ENCODE measurements at places on chromosomes 11 and 22.

DNA sequence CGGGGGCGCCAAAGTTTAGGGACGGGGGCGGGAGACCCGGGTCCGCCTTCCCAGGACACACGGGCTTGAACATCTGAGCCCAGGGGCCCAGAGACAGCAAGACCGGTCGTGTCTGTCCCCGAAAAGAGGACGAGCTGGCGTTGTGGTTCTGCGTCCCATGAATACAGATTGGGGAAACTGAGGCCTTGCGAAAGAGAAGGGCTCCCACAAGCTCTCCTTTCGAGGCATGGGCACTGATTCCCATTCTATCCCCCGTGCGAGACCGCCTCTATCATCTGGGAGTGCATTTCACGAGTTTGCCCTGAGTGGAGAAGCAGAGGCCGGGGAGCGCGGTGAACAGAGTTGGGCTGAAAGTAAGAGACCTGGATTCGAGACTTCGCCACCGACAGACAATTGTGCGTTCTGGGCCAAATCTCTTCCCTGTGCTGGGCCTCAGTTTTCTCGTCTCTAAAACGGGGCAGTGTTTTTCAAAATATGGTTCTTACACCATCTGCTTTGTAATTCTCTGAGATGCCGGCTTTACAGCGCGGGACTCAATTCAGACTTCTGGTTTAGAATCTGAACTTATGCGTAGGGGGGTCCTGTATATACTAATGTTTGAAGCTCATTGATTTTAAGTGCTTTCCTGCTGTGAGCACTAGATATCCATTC, 471 bp downstream of the RNF185 start:
- DNase-seq: peak; percentile 10

- DNase-seq: no peak
Measured at GRCh38 chr11:80309301-80309700, 868.5 kb upstream of the TENM4 start.

DNA sequence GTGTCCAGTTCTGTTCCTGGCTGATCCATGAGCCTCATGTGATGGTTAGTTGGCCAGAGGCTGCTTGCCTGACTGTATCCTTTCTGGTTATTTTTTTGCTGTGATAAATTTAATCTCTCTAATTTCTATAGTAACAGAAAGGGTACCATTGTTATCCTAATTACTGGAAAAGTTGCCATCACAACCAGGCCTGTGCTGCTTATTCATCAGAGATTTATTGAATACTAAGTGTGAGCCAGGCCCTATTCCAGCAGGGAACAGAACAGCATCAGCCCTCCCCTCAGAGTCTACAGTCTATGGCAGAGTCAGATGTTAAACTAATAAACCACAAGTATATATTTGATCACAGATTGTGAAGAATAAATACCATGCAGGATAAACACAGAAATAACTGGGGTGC, 86.8 kb downstream of the DEPDC5 start:
- DNase-seq: no peak

- DNase-seq: no peak
Measured at GRCh38 chr11:119006656-119007055, 8.7 kb downstream of the CENATAC start.

GRCh38 chr22:44697423-44698141, 4.4 kb upstream of the PRR5 start:
- peak; percentile 86 for DNase-seq

GRCh38 chr22:39727541-39727940, 157.0 kb downstream of the CACNA1I start:
- no peak for DNase-seq

- no peak for DNase-seq
Measured at GRCh38 chr22:40332319-40332781, 13.9 kb upstream of the ADSL start.

GRCh38 chr11:9726321-9727022, 62.6 kb downstream of the SWAP70 start:
- DNase-seq: no peak

- DNase-seq: no peak
Measured at GRCh38 chr11:62245271-62245753, 3.3 kb downstream of the SCGB1D2 start.

DNA sequence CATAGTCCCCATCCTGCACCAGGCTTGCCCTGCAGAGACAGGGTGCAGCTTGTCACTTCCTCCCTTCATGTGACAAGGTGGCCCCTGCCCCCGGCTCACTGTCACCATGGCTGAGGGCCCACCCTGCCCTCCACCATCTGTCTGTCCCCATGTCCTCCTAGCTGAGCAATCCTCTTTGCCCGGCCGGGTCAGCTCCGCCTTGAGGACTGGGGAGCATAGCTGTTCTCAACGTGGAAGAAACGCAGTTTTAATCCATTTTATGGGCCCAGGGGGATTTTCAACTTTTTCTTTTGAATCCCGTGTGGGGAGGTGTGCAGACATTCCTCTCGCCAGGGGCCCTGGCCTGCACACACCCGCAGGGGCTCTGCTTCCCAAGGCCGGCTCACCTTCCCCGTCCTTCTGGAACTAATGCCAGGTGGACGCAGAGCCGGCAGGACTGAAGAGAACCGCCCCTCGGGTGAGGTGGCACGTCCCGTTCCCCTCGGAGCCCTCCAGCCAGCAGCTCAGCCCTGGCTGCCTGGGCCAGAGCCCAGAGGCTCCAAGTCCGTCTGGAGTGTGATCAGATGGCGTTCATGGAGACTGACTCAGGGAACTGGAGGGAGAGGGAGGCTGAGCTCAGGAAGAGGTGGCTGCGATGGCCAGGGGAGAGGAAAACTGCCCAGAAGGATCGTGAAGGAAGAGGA, 1108.7 kb downstream of the BRD1 start:
- DNase-seq: no peak

DNA sequence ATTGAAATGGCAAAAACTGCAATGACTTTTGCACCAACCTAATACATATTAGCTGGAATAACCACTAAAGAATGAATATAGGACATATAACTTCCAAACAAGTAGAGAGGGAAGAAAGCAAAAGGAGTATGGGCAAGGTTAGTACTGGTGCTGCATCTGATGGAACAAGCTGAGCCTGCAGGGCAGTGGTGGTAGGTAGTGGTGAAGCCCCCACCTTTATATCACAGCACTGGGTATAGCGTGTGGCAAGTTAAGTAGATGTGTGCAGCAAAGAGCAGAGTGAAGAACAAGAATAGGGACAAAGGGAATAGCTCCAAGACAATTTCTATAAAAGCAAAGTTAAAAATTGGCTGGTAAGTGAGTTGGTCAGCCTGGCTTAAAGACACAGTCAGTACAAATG, 62.3 kb downstream of the CTNND1 start:
- DNase-seq: no peak

- DNase-seq: no peak
Measured at GRCh38 chr22:22128440-22128839, 116.1 kb upstream of the VPREB1 start.

GRCh38 chr11:100883830-100884229, 196.7 kb downstream of the ARHGAP42 start:
- DNase-seq: no peak

DNA sequence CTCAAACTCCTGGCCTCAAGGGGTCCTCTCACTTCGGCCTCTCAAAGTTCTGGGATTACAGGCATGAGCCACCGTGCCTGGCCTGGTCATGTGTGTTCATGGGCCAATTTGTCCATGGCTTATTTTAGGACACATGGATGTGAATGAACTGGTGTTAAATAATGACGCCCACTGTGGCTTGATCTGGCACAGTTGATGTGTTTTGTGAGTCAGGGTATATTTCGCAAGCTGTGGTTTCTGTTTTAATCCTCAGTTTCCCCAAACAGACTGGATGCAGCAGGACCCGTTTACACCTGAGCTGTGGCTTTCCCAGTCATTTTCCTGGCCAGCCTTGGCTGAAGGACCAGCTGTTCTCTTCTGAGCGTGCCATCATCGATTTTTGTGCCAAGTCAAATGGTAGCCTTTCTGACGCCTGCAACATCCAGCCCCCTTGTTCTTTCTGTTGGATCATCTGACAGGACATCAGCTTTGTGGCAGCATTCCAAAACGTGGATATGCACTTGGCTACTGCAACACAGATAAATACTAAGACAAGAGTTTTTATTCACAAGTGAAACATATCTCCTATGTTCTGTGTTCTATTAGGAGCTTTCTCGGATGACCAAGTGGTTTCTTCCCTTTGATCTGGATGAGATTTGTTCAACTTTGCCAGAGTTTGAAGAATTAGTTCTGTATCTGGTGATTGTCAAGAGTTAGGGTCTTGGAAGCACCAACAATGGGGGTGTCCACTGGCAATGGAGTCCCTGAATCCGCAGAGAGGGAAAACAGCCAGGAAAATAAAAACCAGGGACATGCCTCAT, 40.0 kb upstream of the SEPTIN5 start:
- DNase-seq: no peak

- DNase-seq: no peak
Measured at GRCh38 chr11:120566176-120566575, 54.6 kb downstream of the GRIK4 start.

- no peak for DNase-seq
Measured at GRCh38 chr11:16346975-16347374, 9.4 kb downstream of the SOX6 start.

DNA sequence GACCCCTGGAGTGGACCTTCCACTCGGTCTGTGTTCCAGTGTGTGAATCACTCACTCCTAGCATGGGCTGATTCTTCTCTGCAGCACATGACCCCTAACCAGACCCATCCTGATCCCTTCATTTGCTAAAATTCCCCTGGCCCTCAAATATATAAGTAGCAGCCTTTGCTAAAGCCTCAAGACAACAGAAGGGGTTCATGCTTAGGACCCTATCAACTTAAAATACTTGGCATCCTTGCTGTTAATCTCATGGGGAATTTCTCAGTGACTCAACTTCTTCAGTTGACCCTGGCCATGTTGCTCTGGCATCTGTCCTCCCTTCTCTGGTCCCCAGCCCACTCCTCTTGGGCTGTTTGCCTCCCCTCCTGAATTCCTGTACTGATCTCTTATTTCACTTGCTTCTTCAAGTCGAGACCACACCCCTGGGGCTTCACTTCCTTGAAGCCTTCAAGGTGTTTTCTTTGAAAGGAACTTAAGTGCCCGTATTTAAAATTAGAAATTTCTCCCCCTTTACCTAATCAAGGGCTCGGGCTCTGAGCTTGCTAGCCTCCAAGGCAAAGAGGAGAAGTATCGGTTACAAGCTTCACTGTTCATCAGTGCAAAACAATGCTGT, 23.6 kb downstream of the NNMT start:
- no peak for DNase-seq

- DNase-seq: peak; percentile 25
Measured at GRCh38 chr22:32103658-32104315, 55.3 kb downstream of the C22orf42 start.

All from CD4-positive, alpha-beta T cell treated with Interleukin-10 for 1 hour (primary cell).